CD4-positive, alpha-beta T cell treated with Interferon alpha-2 for 1 hour (primary cell): ENCODE measurements at places on chromosomes 3 and 15.

GRCh38 chr3:114792159-114792918 is 354.7 kb downstream of the ZBTB20 start:
- no peak for DNase-seq

GRCh38 chr15:55589287-55589686 is 1.1 kb upstream of the PYGO1 start:
- DNase-seq: no peak

- DNase-seq: no peak
Observed at GRCh38 chr3:146503461-146504202, 34.3 kb upstream of the PLSCR2 start.

DNA sequence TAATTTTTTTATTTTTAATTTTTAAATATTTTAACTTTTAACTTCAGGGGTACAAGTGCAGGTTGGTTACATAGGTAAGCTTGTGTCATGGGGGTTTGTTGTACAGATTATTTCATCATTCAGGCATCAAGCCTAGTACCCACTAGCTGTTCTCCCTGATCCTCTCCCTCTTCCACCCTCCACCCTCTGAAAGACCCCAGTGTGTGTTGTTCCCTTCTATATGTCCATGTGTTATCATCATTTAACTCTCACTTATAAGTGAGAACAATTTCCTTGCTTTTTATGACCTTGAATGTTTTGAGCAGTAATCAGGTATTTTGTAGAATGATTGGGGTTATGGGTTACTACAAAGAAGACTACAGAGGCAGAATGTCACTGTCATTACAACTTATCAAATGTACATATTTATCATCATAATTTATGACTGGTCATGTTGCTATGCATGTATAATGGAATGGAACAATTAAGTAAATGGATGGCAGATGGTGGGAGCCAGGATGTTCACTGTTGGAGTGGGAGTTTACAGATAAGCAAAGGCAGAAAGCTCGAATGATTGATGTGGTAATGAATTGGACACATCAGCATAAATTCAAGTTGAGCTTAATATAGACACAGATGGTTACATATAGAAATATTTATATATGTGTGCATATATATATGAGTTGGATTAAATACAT is 563.8 kb upstream of the ROBO1 start:
- no peak for DNase-seq

- no peak for DNase-seq
Observed at GRCh38 chr3:44883999-44884431, 9.6 kb downstream of the TGM4 start.

GRCh38 chr3:64238971-64239667 is 13.9 kb upstream of the PRICKLE2 start:
- no peak for DNase-seq

GRCh38 chr15:62544446-62544845 is 379.4 kb upstream of the C2CD4B start:
- DNase-seq: no peak

DNA sequence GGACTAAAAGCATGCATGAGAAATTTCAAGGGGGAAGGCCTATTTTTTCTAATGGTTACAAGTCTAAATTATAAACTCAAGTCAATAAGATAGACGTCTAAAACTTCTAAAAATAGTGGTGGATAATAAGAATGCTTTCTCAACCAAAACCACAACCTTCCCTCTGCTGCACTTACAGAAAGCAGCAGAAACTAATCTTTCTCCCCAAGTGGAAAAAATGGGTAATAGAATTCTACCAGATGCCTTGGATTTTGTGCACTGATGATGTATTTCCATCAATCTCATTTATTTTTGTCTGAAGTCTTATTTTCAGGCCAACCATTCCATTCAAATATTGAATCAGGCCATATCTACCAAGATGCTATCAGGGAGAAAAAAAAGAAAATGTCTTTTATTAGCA is 344.7 kb downstream of the NEK10 start:
- no peak for DNase-seq

DNA sequence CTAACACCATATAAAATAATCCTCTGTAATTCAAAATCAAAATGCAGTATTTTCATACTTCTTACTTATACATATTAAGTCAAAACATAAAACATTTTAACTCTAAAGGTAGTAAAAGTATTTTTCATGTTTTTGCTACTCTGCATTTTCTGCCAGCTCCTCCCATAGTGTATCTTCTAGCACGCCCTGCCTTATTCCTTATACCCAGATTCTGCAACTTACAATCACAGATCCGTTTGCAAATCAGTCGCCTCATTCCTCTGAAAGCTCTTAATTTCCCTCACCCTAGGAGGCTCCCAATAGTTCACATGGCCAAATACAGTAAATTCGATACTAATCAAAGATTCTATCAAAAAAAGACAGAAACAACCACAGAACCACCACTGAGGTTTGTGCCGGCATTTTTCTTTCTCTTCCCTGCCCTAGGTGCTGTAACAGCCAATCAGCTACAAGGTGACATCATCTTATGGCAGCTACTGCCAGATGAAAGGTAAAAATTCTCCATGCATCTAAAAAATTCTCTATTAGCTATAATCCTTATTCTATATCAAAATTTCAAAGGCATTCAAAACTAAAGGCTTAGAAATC is 72.9 kb downstream of the CLASP2 start:
- peak; percentile 58 for DNase-seq

DNA sequence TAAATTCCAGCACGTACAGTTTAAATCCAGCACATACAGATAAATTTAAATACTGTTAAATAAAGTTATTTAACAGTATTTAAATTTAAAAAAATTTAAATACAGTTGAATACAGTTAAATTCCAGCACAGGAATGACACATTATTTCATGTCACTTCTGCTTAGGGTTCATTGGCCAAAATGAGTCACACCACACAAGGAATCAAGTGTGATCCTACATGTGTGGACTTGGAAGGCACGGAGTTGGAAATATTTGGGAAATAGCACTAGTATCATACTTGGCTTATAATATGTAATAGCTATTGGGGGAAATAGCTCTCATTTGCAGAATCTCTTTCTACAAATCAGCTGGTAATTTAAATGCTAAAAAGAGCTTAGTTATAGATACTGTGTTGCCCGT is 10.6 kb downstream of the RAB7A start:
- DNase-seq: no peak

DNA sequence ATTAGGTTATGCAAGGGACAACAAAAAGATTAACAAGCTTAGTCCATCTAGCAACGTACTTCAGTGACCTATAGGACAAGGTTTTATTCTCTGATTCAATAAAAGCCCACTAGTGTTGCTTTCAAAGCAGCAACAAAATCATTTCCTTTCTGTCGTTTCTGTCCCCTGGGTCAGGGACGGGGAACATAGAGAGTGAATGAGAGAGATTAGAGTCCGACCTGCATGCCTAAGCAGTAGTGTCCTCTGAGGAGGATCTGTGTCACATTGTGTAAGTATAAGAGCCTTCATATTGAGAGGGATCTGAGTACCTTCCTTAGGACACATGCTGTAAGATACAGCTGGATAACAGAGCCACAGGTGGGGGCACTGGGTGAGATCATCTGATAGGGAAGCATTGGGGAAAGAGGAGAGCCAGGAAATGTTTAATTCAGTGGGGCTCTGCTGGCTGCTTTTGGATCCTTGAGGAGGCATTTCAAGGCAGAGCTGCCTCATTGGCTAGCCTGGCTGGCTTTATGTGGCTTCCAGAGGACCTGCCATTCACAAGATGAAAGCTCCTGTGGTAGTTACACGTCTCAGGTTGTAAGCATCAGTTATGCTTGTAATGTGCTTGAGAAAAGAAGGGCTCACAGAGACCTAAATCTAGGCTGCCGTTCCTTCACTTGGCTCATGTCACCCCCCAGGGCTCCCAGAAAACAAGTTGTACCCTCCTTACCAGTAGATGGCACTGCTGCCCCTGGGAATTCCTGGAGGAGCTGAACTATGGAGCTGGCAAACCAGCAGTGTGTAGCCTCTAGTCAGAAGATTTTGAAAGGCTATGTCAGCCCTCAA is 2.7 kb downstream of the TMEM108 start:
- DNase-seq: no peak

GRCh38 chr15:100037901-100038300 is 303.9 kb downstream of the ADAMTS17 start:
- DNase-seq: no peak

DNA sequence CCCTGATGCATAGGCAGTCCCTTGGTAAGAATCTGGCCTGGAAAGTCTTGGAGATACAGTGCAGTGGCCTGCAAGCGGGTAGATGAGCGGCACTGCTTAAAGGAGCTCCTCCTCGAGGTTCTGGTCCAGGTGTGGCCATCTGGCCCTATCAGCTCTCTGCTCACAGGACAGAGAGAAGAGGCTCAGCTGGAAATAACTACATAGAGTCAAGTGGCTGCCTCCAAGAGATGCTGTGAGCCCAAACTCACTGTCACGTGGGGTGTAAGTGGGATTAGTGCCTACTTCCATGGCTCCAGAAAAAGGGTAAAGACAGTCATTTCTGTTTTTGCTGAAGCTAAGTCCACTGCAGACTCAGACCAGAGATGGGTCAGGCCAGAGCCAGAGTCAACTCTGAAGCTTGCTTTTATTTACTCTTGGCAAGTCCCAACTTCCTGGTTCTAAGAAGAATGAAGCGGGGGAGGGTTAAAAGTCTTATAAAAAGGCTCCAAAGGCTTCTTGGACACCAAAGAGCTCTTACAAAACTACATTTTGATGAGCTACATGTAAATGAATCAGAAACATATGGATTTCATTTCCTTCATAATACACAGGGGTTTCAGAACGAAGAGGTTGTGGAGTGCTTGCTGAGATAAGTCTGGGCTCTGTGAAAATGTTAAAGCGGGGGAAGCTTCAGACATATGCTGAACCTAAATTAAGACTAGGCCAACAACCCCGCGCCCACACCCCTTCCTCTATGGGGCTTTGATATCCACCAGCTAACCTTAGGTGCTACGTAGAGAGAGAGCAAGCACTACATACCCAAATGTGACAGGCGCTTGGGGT is 77.1 kb downstream of the PDZRN3 start:
- no peak for DNase-seq

- DNase-seq: no peak
Observed at GRCh38 chr15:73464602-73465001, 21.6 kb downstream of the REC114 start.

GRCh38 chr3:16759227-16759903 is 125.4 kb upstream of the PLCL2 start:
- DNase-seq: no peak

DNA sequence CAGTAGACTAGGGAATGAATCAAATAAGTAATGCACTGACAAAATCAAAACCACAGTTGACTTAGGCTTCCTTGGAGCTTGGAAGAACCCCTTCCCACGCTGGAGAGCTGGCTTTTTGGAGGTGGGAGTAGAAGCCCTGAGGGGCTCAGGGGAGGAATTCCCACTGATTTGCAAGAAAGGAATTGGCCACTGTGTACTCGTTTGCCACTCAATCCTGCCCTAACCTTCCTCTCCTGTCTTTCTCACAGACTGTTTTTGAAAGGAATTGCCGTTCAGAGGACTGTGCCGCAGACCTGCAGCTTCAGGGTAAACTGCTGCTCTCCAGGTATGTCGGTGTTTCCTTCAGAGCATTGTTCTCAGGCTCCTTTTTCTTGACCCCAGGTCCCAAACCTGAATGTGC is 208.2 kb upstream of the CTDSPL start:
- no peak for DNase-seq

- no peak for DNase-seq
Observed at GRCh38 chr3:167874671-167875372, 139.3 kb downstream of the SERPINI1 start.

DNA sequence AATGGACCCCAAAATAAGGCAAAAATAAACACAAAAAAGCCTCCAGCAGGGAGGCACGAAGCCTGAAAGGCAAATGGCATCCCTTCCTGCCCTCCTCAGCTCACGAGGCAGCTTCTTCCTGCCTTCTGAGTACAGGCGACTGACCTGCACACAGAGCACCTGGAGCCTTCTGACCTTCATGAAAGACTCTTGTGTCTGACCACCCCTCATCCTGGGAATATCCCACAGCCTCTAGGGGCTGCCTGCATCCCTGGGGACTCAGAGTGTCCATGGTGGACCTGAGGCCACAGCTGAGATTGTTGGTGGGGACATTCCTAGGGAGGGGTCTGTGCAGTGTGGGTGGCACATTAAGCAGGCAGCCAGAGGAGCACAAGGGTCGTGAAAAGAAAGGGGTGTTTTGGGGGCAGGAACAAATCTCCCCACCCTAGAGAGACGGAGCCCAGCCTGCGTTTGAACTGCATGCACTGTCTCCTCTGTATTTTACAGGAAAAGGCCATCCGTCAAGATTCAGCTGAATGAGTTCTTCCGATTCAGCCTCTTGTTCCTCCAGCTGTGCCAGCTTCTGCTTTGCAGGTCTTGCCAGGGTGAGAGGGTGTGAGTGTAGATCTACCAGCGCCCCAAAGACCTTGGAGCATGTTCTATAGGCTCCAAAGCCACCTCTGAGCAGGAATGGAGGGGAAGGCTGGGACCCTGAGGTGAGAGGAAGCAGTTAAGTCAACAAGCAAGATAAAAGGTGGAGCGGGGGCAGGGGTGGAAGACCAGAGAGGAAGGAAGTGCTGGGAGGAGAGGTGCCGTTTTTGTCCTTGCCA is 80.4 kb upstream of the MEF2A start:
- no peak for DNase-seq

- DNase-seq: no peak
Observed at GRCh38 chr3:185342459-185343174, 20.3 kb upstream of the MAP3K13 start.

GRCh38 chr3:196423044-196423781 is 9.0 kb downstream of the UBXN7 start:
- DNase-seq: no peak

- no peak for DNase-seq
Observed at GRCh38 chr3:166889241-166889640, 490.9 kb downstream of the ZBBX start.

GRCh38 chr3:168984872-168985271 is 678.6 kb downstream of the MECOM start:
- DNase-seq: no peak

GRCh38 chr15:74865316-74865715 is 7.8 kb downstream of the SCAMP2 start:
- DNase-seq: no peak

DNA sequence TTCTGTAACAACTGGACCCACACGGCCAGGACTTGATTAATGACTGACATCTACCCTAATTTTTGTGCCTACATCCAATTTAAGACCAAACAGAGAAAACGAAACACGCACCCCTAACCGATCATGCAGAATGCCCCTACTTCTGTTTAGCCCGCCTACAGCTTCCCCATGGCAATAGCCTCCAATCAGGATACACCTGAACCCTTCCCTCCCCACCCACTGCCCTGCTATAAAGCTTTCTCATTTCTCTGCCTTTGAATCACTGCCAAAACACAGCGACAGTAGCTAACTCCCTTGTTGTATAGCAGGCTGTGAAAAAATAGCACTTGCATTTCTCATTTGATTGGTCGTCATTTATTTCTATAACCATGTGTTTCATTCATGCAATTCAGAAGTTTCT is 45.2 kb upstream of the DPPA4 start:
- DNase-seq: no peak
